NCI-H187 treated with DMSO at 0.1 percent for 48 hours (cell line): ENCODE measurements at places on chromosomes 16 and 17.

GRCh38 chr17:77847221-77848085 lies 111.0 kb upstream of the TNRC6C start:
- DNase-seq: no peak

- no peak for DNase-seq
Observed at GRCh38 chr17:19409066-19409465, 2.0 kb upstream of the RNF112 start.

DNA sequence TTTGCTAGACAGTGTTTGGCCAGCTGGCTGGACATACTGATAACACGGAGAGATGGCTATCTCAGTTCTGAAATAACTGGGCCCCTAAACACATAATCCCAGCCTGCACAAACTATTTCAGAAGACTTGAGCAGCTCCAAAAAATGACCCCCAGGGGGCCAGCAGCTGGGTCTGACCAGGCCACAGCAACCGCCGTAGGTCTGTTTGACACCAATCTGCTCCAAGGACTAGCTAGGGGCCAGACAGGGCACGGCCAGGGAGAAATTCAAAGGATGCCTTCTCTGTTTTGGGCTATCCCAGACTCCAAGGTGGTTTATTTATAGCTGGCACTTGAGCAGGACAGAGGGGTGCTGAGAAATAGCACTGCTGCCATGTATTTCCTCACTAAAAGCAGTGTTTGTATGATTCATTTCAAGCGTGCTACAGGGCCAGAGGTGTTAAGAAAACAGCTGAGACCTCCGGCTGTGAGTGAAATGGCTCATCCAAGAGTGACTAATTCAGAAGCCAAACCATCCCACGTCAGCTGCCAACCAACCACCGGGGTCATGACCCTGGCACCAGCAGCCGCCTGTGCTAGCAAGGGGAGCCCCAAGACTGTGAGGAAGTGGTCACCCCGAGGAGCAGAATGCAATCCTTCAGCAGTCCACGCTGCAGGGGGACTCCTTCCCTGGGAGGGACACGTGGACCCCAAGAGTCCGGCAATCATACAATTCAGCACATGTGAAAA lies 5.7 kb downstream of the GGA2 start:
- DNase-seq: no peak

DNA sequence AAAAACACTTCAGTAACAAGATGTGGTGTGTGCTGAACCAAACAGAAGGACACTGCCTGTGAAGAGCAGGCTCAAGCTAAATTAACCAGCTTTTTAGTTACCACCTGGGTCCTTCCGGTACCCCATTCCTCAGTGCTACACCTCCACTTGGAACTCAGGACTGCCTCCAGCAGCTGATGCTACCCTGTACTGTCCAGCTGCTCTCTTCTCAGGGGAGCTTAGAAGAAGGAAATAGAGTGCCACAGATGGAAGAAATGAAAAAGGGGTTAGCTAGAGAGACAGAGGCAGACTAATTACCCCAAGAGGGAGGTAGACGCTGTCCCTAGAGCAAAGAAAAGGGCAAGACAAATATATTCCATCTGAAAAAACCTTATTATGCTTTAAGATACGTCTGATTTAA lies 5.7 kb downstream of the MED13 start:
- DNase-seq: no peak

DNA sequence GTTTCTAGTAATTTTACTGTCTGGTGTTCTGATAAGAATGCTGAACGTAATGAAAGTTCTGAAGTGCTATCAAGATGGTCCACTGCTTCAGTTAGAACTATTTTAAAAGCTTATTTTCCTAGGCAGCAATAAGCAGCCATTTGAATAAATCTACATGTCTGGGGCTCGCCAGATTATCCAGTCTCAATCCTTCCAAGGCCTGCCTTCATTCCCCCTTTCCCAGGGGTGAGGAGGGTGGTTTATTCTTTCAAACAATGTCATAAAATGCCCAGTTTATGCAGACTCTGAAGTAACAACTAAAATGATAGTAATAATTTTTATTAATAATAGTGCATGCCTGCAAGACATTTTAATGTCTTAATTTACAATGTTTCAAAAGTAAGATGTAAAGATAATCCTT lies 2.4 kb downstream of the CDH11 start:
- no peak for DNase-seq
